Neuronal stem cell (in vitro differentiated cells): ENCODE measurements at places on chromosomes 4 and X.

DNA sequence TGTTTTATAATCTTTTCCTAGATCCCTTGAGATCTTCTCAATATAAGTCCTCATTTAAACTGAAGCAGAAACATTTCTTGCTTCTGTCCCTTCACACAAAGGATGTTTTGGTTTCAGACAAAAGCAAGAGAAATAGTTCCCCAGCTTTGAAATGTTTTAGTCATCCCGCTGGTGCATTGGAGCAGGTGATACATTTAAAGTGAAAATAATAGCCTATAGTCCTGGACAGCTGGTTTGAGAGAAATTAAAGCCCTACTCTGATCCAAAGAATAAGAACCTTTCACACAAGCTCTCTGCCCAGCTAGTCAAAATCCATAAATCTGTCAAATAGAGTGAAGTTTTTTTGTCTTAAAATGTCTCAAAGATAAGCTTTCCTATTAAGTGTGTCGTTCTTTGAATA lies 79.4 kb downstream of the LUZP4 start:
- no peak overlapping the region for H3K4me3 ChIP-seq
- H3K36me3 ChIP-seq: no peaks in the 10 kb centered on the region
- no peaks in the 10 kb centered on the region for H3K27me3 ChIP-seq
- H3K4me1 ChIP-seq: peaks cover 10% of the 10 kb centered on the region

GRCh38 chrX:133947022-133947421 lies 38.4 kb downstream of the GPC3 start:
- H3K4me3 ChIP-seq: no peak overlapping the region
- H3K36me3 ChIP-seq: peaks cover 4% of the 10 kb centered on the region
- no peak overlapping the region for H3K27ac ChIP-seq
- H3K4me1 ChIP-seq: no peaks in the 10 kb centered on the region

DNA sequence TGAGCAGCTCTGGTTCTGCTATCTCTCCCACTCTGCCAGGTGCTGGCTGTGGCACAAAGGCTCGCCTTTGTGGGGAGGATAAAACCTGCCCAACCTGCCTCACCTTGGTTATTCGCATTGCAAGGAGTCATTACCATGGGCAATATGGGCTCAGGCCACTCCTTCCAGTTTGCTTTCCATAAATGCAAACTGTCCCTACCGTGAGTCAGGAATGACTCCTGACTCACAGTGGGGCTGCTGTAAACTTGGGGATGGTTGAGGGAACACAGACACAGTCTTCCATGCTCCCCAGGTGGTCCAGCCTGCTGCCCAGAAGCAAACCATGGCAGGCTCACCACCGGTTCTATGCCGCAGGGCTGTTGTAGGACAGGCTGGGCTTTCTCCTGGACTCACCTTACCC lies 36.1 kb downstream of the COQ2 start:
- no peak for DNase-seq
- no peak overlapping the region for H3K27ac ChIP-seq
- peaks cover 5% of the 10 kb centered on the region for H3K4me1 ChIP-seq

DNA sequence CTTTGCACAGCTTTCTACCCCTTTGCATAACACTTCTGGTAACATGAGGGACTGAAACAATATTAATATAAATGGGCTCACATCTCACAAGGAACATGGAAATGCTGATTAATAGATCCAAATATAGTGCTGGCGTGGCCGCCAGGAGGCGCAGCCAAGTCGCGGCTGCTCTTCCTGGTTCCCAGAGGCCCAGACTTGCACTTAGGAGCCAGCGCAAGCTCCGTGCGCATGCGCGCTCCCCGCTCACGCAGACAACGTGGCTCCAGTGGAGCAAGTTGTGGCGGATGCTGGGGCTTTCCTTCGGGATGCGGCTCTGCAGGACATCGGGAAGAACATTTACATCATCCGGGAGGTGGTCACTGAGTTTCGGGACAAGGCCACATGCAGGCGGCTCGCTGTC lies 318.3 kb upstream of the SLC7A11 start:
- no peak overlapping the region for H3K27ac ChIP-seq
- H3K4me3 ChIP-seq: no peak overlapping the region
- DNase-seq: no peak
- peaks cover 2% of the 10 kb centered on the region for H3K4me1 ChIP-seq
- no peaks in the 10 kb centered on the region for H3K27me3 ChIP-seq
- no peaks in the 10 kb centered on the region for H3K36me3 ChIP-seq

- no peaks in the 10 kb centered on the region for H3K27me3 ChIP-seq
- no peak overlapping the region for H3K4me3 ChIP-seq
- no peaks in the 10 kb centered on the region for H3K36me3 ChIP-seq
- H3K27ac ChIP-seq: no peak overlapping the region
- H3K4me1 ChIP-seq: no peaks in the 10 kb centered on the region
- DNase-seq: no peak
Observed at GRCh38 chrX:118497180-118497818, 1.7 kb downstream of the DOCK11 start.

- no peak overlapping the region for H3K4me3 ChIP-seq
- peaks cover 7% of the 10 kb centered on the region for H3K4me1 ChIP-seq
- H3K27ac ChIP-seq: peak overlapping the region; percentile 38
- H3K27me3 ChIP-seq: no peaks in the 10 kb centered on the region
- peak; percentile 45 for DNase-seq
- H3K36me3 ChIP-seq: no peaks in the 10 kb centered on the region
Observed at GRCh38 chr4:162116095-162116779, 47.6 kb downstream of the FSTL5 start.

DNA sequence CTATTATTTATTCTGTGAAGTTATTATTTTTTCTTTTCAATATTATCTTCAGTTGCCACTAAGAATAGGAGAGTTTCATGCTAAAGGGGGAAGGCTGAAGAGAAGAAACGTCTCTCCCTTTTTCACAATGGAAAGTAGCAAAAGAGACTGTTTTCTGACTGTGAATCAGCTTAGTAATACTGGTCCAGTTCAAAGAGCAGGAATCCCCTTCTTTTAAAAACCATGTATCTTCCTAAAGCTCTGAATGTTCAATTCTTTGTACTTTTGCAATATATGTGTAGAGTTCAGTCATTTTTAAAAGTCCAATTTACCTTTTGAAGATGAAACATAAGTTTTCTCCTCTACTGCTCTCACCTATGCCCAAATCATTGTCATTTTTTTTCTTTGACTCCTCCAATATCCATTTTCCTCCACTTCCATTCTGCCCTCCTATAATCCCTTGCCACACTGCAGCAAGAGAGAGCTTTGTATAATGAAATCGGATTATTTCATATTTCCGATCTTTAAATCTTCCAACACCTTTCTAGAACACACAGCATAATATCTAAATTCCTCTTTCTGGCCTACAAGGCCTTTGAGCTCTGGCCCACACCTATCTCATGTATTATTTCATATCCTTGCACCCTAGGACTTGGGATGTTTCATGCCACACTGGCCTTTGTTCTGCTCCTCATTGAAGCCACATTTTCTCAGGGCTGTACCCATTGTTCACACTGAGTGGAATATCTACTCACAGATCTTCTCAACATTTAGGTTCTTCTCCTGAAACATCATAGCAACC lies 195.3 kb downstream of the CAMK2D start:
- no peaks in the 10 kb centered on the region for H3K27me3 ChIP-seq
- H3K4me1 ChIP-seq: no peaks in the 10 kb centered on the region
- DNase-seq: no peak
- no peak overlapping the region for H3K27ac ChIP-seq

DNA sequence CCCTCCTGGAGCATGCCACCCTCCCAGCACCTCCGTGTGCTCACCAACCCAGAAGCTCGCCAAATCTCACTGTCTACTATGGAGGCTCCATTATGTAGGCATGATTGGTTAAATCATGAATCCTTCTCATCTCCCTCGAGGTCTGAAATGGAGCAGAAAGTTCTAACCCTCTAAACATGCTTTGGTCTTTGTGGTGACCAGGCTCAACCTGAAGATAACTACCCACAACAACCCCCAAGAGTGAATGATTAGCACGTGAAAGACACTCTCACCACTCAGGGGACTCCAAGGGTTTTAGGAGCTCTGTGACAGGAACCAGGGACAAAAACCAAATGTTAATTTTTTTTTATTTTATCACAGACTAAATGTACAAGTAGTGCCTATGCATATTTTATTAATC lies 47.2 kb downstream of the APBB2 start:
- DNase-seq: no peak
- H3K27me3 ChIP-seq: no peaks in the 10 kb centered on the region
- H3K27ac ChIP-seq: no peak overlapping the region
- H3K4me3 ChIP-seq: no peak overlapping the region
- no peaks in the 10 kb centered on the region for H3K36me3 ChIP-seq

DNA sequence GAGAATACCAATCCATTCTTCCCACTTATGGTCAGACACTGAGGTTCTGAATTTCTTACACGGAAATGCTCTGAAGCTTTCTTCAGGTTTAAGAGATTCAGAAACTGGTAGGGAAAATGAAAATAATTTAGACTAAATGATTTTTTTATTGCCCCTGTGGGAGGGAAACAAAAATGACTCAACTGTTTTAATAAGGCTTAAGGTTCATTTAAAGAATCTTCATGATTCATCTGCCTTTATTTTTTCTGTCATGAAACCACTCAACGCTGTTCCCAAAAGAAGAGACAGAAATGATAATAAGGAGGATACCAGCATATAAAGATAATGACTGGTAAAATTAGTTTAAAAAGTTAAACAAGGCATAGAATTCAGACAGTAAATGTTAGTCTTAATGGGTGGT lies 39.3 kb upstream of the FAM47B start:
- no peak overlapping the region for H3K4me3 ChIP-seq
- no peaks in the 10 kb centered on the region for H3K27me3 ChIP-seq
- no peaks in the 10 kb centered on the region for H3K36me3 ChIP-seq

DNA sequence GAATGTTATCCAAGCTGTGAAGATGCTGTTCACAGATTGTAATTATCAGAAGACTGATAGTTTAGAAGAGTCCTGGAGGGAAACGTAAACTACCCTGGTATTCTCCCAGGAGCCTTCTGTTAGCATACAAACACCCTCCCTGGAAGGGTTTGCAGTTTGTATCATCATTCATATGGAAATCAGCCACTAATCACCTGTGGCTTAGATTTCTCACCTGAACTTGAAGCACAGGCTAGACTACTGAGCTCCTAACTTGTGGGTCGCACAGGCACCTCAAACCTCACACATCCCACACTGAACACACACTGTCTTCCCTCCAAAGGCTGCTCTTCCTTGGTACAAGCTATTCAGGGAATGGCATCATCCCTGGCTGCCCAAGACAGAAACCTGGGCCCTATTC lies 30.7 kb downstream of the SHISA3 start:
- no peak overlapping the region for H3K4me3 ChIP-seq
- H3K4me1 ChIP-seq: no peaks in the 10 kb centered on the region
- no peak overlapping the region for H3K27ac ChIP-seq
- DNase-seq: no peak
- H3K27me3 ChIP-seq: no peaks in the 10 kb centered on the region

DNA sequence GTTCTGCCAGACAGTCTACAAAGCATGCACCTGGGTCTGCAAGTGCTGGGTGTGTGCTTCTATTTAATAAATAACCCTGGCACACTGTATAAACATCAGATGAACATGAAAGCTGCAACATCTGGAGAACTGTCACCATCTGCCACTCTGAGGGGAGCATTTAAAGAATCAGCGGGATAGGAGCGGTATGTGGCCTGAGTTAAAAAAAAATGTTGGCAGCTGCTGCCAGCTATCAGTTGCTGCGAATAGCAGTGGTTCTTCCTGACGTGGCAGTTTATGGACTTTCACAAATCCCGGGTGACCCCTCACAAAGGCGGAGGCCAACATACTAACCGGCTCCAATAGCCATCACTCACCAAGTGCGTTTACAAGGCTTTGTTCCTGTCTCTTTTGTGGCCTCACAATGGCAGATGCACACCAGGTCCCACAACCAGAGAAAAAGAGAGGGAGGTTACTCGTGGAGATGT lies 95.1 kb downstream of the RASL11B start:
- no peaks in the 10 kb centered on the region for H3K36me3 ChIP-seq
- H3K27me3 ChIP-seq: no peaks in the 10 kb centered on the region
- peak overlapping the region; percentile 34 for H3K27ac ChIP-seq
- no peak overlapping the region for H3K4me3 ChIP-seq

- peak overlapping the region; percentile 43 for H3K4me3 ChIP-seq
- H3K4me1 ChIP-seq: no peaks in the 10 kb centered on the region
Observed at GRCh38 chrX:129932821-129933321, 26.9 kb downstream of the UTP14A start.

DNA sequence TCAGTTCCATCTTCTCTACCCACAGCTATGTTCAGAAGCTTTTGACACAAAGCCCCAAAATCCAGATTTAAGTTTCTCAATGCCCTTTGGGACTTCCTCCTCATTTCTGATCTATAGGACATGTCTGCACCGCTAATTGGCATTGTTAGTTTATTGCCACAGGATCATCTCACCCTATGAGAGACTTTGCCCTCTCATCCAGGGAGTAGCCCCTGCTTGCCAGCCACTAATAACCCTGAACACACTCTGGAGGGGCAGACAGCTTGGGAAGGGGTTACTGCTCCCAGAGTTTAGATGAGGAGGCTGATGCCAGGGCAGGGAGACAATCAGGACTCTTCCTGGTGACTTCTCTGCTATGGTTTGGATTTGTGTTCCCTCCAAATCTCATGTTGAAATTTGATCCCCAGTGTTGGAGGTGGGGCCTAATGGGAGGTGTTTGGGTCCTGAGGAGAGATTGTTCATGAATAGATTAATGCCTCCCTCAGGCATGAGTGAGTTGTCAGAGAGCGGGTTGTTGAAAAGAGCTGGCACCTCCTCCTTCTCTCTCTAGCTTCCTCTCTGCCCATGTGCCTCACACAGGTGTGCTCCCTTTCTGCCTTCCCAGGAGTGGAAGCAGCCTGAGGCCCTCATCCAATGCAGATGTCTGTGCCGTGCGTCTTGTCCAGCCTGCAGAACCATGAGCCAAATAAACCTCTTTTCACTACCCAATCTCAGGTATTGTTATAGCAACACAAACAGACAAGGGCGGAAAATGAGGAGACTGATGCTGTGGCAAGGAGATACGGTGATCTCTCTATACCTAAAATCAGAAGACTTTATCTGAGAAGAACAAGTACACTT lies 3.6 kb upstream of the SCARB2 start:
- peaks cover 10% of the 10 kb centered on the region for H3K4me1 ChIP-seq
- no peak for DNase-seq
- no peak overlapping the region for H3K27ac ChIP-seq

- no peaks in the 10 kb centered on the region for H3K36me3 ChIP-seq
- H3K4me1 ChIP-seq: no peaks in the 10 kb centered on the region
- H3K27ac ChIP-seq: no peak overlapping the region
- no peak overlapping the region for H3K4me3 ChIP-seq
- H3K27me3 ChIP-seq: no peaks in the 10 kb centered on the region
- DNase-seq: no peak
Observed at GRCh38 chr4:140130677-140131076, 23.3 kb downstream of the MAML3 start.

- H3K4me3 ChIP-seq: no peak overlapping the region
- no peak overlapping the region for H3K27ac ChIP-seq
- no peak for DNase-seq
Observed at GRCh38 chr4:72767618-72768302, 198.7 kb upstream of the ADAMTS3 start.

GRCh38 chr4:106854569-106855351 lies 181.4 kb downstream of the DKK2 start:
- no peaks in the 10 kb centered on the region for H3K27me3 ChIP-seq
- H3K36me3 ChIP-seq: no peaks in the 10 kb centered on the region
- no peaks in the 10 kb centered on the region for H3K4me1 ChIP-seq
- no peak overlapping the region for H3K27ac ChIP-seq
- no peak overlapping the region for H3K4me3 ChIP-seq
- DNase-seq: no peak

- H3K4me3 ChIP-seq: no peak overlapping the region
- no peaks in the 10 kb centered on the region for H3K27me3 ChIP-seq
- no peaks in the 10 kb centered on the region for H3K36me3 ChIP-seq
- H3K4me1 ChIP-seq: peaks cover 3% of the 10 kb centered on the region
- DNase-seq: no peak
Observed at GRCh38 chr4:98625399-98625798, 33.0 kb downstream of the TSPAN5 start.
